Effector memory CD4-positive, alpha-beta T cell (primary cell): ENCODE measurements at places on chromosomes 2 and 18.

DNA sequence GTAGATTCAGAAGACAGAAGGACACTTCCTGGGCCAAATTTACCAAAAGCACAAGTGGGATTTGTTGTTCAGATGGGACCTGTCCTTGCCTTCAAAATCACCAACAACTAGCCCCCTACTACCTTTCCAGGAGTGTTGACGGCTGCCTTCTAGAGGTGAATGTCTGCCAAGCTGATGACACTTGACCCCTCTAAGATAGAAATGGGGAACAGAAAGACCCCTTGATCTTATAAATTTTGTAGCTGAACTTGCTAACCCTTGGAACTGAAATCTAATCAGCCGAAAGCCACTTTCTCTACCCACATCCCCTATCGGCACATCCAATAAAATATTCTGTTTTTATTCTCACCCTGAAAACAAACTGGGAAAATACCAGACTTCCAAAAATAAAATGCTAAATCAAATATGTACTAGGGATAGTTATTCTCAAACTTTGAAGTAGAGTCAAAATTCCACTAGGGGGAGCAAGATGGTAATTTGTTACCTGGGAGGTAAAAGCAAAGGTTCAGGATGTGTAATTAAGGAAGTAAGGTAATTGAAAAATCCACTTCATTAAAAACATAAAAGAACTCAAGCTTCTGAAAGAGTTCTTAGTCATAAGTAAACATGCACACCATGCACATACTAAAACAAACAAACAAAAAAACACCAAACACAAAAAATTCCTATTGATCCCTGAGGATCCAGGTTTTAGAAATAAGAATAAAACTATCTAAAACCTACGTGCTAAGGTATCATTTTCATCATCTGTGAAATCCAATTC is 119.2 kb downstream of the ANKRD44 start:
- DNase-seq = no peak

GRCh38 chr2:183001948-183002347 is 36.3 kb downstream of the NCKAP1 start:
- DNase-seq = no peak

DNA sequence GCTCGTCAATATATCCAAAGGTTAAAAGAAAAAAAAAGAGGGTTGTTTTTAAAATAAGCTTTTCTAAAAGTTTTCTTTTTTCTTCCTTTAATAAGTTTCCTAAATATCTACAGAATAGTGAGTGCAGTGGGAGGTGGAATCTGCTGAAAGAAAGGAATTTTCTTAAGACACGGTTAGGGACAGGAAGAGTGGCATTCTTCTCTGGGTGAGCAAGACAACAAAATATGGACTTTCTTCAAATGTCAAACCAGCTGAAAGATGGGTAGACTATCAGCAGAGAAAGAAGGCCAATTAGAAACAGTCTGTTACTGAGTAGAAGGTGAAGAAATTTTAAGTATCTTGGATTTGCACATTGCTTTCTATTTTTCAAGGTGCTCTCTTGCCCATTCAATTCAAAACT is 222.7 kb upstream of the PIK3C3 start:
- no peak for DNase-seq

DNA sequence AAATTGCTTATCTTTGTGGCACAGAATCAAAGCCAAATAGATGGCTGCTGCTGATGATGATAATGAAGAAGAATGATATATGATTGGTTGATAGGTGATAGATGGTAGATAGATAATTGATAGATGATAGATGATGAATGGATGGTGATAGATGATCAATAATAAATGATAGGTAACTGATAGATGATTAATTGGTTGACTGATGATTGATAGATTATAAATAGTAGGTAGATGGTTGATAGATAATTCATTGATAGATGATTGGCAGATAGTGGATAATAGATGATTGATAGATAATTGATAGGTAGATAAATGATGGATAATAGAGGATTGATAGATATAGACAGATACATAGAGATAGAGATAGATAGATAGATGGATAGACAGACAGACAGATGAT is 430.2 kb downstream of the EIPR1 start:
- DNase-seq = no peak

DNA sequence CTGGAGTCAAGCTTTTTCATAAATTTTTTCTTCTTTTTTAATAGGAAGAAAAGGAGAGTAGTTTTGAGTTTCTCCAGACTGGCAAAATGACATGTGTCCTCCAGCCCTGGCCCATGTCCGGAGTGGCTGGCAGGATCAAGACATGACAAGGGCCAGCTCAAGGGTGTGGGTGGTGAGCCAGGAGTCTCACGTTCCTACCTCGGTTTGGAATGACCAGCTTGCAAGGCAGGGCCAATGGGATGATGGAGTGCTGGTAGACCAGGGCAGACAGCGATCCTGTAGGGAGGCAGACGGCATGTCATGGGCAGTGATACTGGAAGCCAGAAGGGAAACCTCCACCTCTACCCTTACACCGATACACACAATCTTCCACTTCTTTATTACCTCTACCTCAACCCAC is 190.6 kb downstream of the TNS1 start:
- DNase-seq = no peak
